ENCODE measurements at places on chromosomes 16 and 17. TPM values are rescaled to one million over a fixed set of nuclear protein-coding genes. Genes with fewer than 3 reads are reported as not detected.

DNA sequence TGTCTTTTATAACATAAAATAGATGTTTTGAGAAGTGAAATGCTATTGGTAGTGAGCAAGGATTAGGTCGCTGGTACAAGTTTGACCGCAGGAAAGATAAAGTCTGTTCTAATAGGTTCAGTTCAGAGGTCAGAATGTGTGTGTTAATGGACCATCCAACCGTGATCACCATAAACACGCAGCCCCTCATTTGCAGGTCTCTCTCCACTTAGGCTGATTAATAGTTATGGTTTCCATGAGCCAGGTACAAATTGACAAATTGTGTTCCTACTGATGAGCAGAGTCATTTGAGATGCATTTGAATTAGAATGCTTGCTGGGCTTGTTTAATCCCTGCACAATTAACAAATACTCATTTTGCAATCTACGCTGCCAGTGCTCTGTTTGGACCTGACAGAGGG is 318.1 kb upstream of the GOT2 start:
- DNase-seq = no peak

- peak; percentile 75 for DNase-seq
Measured at GRCh38 chr16:13957197-13958078, 37.5 kb downstream of the ERCC4 start.

DNA sequence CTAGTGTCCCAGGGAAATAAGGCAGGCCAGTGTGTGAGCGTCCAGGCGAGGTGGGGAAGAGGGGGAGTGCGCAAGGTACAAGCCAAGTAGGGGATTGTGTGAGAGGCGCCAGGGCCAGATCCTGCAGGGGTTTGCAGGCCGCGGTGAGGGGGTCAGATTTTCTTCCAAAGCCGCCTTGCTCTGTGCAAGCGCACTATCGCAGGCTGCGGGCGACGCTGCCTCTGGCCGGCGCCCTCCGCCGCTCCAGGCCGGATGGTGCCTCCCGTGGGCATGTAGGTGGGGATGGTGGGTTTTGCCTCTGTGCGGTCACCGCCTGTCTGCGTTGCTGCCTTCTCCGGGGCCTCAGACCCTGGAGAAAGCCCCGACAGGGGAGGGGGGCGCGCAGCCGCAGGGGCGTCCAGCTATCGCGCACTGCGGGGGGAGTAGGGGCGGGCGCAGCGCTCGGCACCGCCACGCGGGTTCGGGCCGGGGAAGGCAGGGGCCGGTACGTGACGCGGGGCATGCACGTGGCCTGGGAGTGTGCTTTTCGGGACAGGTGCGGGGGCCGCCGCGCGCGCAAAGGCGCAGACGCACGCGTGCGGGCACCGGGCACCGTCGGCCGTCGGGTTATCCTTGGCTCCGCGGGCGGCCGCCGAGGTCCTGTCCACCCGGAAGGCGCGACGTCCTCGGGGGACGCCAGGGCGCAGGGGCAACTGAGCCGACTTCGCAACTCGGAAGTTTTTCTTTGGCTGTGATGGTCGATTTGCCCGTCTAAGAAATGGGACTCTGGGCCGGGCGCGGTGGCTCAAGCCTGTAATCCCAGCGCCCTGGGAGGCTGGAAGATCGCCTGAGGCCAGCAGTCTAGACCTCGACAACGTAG is 1.1 kb upstream of the HAPSTR1 start:
- peak; percentile 55 for DNase-seq

The CLDN6 gene
- total RNA-seq = not detected

The LHX1 gene
- total RNA-seq = not detected

The IL17C gene
- total RNA-seq = not detected

- no peak for DNase-seq
Measured at GRCh38 chr16:87764600-87765472, 950 bp downstream of the KLHDC4 start.

- DNase-seq = peak; percentile 63
Measured at GRCh38 chr16:74813109-74813641, 38.6 kb upstream of the FA2H start.

The CCDC200 gene
- not detected for total RNA-seq

DNA sequence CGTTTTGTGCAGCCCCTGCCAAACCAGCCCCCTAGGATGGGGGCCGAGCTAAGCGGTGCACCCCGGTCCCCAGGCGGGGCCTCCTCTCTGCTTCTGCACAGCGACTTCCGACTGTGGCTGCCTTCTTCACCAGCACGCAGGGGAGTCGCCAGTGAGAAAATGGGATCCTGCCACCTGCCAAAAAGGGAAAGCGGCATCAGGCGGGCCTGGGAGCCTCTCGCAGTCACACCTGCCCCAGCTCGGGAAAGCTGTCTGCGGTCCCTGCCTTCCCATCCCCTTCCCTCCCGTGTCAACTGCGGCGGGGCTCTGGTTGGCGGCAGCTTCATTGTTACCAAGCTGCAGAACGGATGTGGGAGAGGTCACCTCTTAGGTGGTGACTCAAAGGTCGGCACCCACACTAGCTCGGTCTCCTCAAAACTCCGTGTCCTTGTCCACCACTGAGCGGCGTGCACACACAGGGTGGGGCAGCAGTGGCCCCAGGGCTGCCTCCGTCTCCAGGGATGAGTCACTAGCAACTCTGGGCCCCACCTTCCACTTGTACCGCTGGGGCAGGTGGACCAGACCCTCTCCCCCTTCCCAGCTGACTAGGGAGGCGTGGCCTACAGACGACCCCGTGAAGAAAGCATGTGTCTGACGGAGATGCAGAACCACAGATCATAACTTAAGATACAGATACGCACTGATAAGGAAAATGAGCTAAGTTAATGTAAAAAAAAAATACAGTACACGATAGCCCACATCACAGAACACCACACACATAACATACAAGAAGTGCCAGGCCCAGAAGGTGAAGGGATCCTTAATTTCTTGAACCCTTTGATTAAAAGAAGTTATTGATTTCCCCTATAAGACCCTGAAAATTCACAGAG is 1.5 kb upstream of the PCYT2 start:
- DNase-seq = no peak

- no peak for DNase-seq
Measured at GRCh38 chr17:4594931-4595684, 10.8 kb downstream of the SMTNL2 start.

DNA sequence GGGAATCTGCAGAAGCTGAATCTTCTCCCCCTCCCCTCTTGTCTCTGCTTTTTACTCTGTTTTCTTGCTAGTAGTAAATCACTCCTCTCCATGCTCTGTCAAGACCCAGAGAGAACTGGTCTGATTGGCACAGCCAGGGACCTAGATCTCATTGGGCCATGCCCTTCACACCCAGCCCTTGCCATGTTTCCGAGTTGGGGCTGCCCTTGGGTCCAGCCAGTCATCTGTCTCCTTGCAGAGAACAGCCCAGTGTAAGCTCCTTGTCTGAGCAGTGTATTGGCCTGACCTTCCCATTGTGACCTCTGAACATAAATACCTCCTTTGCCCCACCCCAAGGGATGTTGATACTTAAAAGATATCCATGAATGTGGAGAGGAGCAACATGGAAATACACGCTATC is 3.9 kb downstream of the MMP15 start:
- DNase-seq = no peak

- no peak for DNase-seq
Measured at GRCh38 chr16:2205967-2206313, 686 bp downstream of the MLST8 start.

DNA sequence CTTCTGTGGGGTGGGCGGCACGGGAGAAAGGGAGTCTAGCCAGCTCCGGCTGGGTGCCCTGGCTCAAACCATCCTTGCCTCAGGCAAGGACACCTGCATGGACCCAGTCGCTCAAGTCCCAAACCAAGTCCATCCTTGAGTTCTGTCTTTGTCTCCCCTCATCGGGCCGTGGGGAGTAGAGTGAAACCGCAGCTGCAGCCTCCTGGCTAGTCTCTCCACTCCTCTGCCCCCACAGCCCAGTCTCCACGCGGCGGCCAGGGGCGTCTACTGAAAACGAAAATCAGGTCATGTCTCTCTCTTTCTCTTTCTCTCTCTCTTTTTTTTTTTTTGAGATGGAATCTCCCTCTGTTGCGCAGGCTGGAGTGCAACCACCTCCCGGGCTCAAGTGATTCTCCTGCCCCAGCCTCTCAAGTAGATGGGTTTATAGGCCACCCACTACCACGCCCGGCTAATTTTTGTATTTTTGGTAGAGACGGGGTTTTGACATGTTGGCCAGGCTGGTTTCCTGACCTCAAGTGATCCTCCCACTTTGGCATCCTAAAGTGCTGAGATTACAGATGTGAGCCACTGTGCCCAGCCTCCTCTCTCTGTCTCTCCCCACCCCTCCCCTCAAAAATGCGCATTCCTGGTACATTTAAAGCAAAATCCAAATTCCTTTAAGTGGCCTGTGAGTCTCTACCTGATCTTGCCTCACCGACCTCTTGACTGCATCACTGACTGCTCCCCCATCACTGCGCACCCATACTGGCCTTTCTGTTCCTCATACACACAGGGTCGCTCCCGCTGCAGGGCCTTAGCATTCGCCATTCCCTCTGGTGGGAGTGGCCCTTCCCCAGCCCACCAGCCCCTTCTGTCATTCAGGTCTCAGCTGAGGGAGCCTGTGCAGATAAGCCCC is 17.7 kb upstream of the RMI2 start:
- DNase-seq = no peak

DNA sequence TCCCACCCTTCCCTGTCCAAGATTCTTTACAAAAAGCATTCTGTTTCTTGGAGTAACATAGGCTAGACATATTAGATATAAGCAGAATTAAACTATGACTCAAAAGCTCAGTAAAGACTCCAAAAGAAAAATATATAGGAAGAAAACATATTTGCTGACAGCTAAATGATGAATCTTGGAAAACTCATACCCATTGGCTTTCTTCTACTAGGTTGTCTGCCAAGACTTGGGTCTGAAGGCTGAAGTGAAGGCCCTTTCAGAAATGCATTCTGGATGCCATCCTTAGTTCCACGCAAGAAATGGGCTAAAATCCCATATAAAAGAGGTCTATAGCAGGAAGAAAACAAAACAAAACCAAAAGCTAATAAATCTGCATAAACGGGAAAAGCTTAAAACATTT is 15.1 kb downstream of the CEP20 start:
- no peak for DNase-seq

GRCh38 chr16:71625113-71625850 is 702 bp upstream of the MARVELD3 start:
- no peak for DNase-seq

The TNK1 gene
- 6.2 TPM for total RNA-seq

- no peak for DNase-seq
Measured at GRCh38 chr17:6695051-6695450, 18.1 kb downstream of the SLC13A5 start.

GRCh38 chr16:84759906-84760305 is 59.9 kb upstream of the CRISPLD2 start:
- no peak for DNase-seq

The WDR90 gene
- total RNA-seq = 6.8 TPM

The EPOP gene
- 1.1 TPM for total RNA-seq

The HP gene
- 3.4 TPM for total RNA-seq

GRCh38 chr16:4814046-4814445 is 11.6 kb upstream of the ROGDI start:
- no peak for DNase-seq

DNA sequence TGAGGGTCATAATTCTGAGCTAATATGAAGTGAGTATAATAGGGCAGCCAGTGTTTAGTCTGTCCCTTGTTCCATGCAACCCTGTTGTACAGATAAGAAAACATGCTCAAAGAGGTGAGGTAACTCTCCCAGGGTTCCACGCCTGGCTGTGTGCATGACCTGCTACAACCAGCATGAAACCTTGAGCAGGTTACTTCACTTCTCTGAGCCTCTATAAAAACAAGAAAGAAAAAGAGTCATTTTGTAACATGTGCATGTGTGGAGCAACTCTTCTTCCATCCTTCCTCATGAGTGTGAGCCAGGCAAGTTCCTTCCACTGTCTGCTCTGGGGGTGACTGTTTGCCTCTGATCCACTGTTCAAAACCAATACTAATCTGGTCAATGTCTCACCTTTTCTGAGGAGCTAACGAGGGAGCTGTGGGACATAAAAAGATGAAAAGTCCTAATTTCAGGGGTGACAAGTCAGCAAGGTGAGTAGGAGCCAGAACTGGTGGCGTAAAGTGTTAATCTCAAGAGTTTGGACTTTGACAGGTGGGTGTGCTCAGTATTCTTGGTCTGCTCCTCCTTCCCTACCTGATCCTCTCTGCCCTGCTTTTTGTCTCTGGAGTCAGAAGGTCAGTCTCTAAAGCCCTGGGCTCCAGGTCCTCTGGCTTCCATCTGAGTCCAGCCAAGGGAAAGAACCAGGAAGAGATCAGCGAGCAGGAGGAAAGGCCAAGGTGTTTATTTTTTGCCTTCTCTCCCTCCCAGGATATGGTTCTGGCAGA is 21.5 kb downstream of the GFOD2 start:
- no peak for DNase-seq

- peak; percentile 63 for DNase-seq
Measured at GRCh38 chr17:35969558-35970380, 11.5 kb downstream of the CCL16 start.

DNA sequence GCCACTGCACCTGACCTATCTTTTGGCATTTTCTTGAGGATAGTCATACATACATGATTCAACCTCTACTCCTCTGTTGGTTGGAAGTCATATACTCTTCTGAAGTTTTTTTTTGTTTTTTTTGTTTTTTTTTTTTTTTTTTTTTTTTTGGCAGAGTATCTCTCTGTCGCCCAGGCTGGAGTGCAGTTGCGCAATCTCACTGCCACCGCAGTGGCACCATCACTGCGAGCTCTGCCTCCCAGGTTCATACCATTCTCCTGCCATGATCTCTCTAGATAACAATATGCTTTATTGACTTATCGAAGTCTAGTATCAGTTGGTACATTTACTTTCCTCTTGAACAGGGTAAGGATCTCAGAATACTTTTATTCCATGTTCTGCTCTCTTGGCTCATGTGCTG is 224.2 kb upstream of the WSCD1 start:
- DNase-seq = no peak

GRCh38 chr16:57316390-57317017 is 32.0 kb upstream of the PLLP start:
- no peak for DNase-seq

DNA sequence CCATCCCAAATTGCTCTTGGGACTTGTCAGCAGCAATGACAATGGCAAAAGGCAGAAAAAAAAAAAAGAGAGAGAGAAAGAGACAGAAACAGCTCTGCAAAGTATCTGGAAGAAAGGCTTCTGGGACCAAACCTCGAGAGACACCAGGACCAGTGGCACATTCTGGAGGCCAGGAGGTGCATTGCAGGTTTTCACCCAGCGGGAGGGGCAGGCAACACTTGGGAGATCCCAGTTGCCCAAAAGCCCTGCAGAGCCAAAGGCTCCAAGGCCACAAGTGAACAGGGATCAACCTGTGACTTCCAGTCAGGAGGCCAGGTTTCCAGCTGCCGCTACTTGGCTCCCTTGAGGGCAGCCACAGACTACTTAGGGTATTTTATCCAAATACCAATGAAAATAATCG is 110.8 kb upstream of the CDH5 start:
- DNase-seq = no peak

The FNDC8 gene
- total RNA-seq = not detected

- no peak for DNase-seq
Measured at GRCh38 chr16:85762970-85763369, 12.1 kb upstream of the C16orf74 start.

GRCh38 chr17:30942308-30943079 is 20.7 kb downstream of the ADAP2 start:
- no peak for DNase-seq

DNA sequence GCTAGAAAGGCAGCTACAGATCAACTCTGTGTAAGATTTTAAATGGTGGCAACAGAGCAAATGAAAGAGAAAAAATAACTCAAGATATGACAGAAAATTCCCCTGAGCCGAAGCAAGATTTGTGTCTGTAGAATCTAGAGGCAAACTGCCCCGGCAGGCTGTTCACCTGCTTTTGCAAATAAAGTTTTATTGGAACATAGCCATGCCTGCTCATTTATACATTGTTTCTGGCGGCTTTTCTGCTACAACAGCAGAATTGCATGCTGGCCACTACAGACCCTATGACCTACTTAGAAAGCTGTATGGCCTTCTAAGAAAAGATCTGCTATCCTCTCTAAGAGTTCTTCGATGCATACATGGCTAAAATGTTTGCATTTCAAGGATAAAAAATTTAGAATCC is 119.5 kb downstream of the SALL1 start:
- DNase-seq = no peak

All from heart left ventricle (tissue), 16 donors.